Fibroblast of mammary gland (primary cell): ENCODE measurements at places on chromosomes 7 and 10.

DNA sequence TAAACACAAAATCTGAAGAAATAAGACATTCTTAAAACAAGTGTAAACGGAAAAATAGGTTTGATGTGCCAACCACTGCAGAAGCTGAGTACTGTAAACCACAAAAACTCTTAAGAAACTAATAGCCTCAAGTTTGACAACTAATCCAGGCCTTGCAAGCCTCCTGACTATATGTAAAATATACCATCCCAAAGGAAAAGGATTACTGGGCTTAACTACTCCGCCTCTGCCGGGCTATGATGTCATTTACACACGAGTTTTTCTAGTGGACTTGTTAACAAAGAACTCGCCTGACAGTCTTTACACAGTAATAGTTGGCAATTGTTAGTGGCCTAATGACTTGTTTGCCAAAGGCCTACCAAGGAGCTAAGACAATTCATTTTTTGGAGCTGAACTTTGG lies 2.1 kb downstream of the KIF5B start:
- peak; percentile 66 for DNase-seq

GRCh38 chr10:13845897-13846296 lies 259.1 kb downstream of the PRPF18 start:
- DNase-seq = no peak

- no peak for DNase-seq
Observed at GRCh38 chr10:79203833-79204232, 135.1 kb downstream of the ZMIZ1 start.

DNA sequence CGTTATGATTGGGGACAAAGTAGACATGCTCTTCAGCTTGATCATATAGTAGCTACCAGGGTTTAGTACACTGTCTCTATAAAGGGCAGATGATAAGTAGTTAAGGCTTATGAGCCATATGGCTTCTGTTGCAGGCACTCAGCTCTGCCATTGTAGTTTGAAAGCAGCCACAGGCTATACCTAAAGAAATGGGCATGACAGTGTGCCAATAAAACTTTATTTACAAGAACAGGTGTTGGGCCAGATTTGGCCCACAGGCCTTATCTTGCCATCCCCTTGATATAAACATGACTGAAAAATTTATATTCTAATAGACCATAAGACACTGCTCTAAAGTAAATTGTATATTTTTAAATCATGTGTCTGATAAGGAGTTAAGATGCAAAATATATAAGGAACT lies 36.6 kb downstream of the GRK5 start:
- no peak for DNase-seq

- DNase-seq = no peak
Observed at GRCh38 chr7:137755427-137755826, 91.3 kb downstream of the DGKI start.

DNA sequence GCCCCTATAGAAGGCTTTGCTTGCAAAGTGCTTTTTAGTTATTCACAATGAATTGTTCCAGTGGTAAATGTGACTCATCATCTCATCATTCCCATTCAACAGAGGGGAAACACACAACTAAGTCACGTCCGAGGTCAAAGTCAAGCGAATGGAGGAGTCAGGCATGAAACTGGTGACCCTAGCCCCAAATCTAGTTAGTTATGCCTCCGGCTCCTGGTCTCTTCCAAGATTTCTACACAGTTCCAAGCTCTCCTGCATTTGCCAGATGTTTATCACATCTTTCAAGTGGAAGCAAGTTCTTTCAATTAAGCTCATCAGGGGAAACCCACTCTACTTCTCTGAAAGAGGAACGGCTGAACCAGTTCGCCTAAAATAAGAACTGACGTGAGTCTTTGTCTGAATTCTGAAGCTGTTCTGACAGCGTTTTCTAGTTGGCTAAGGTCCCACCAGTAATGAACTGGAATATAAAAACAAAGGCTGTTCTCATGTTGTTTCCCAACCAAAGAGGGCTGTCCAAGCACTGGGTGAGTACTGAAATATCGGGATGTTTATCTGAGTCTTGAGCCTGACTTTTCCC lies 140.9 kb upstream of the NRBF2 start:
- peak; percentile 83 for DNase-seq
